COR-L47 (cell line): ENCODE measurements at places on chromosomes 4 and X.
A peak's percentile ranks its signal among the peaks of the same experiment; 100 is the strongest.

- DNase-seq = peak; percentile 33
Observed at GRCh38 chr4:80532674-80533333, 197.3 kb downstream of the CFAP299 start.

DNA sequence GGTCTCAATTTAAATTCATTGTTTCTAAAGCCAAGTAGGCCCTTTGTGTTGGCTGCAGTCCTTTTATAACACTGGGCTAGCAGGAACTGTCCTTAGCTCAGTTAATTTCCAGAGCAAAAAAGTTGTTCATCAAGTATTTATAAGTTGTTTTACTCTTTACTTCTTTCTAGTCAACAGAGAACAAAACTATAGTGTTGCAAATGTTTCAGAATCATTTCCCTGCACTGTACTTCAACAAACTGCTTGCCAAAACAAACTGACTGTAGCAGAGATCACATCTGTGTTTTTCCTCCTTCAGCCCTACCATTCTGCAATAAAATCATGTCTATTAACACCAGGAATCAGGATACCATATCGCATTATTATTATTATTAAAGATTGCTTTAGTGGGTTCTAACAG lies 168.5 kb upstream of the SH3RF1 start:
- DNase-seq = no peak

- DNase-seq = no peak
Observed at GRCh38 chrX:150034788-150035187, 96.5 kb upstream of the EOLA2 start.

DNA sequence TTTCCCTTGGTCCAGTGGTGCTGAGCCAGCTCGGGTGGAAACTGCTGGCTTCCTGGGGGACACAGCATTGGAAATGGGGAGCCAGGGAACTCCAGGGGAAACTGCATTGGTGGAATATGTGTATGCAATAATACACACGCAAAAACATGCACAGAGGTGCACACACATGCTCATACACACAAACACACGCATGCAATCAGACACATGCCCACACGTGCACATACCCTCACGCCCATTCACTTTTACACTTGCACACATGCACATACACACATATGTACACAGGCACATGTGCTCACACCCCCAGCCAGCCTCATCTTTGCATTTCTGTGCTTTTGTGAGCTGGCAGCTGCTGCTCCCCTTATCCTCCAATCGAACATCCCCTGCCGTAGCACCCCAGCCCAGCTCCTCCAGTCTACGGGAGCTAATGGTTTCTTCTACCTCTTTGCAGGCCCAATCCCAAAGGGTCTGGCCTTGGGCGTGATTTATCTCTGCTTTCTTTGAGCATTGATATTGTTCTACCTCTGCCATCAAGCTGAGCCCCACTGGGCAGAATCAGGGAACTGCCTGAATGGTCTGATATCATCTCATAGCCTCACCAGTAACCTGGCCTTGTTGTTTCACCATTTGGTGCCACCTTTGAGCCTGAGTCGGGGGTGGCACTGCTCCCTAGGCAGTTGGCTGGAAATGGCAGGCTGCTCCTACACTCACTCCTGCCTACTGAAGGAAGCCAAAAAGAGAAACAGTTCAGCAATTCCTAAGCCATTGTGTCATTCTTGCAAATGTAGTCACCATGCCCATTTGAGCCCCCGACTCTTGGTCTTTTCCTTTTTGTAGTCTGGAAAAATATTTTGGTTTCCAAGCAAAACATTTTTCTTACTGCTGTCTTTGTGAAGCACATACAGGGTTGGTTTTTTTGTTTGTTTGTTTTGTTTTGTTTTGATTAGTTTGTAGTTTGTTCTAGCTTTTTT lies 104.4 kb upstream of the MAMLD1 start:
- no peak for DNase-seq

DNA sequence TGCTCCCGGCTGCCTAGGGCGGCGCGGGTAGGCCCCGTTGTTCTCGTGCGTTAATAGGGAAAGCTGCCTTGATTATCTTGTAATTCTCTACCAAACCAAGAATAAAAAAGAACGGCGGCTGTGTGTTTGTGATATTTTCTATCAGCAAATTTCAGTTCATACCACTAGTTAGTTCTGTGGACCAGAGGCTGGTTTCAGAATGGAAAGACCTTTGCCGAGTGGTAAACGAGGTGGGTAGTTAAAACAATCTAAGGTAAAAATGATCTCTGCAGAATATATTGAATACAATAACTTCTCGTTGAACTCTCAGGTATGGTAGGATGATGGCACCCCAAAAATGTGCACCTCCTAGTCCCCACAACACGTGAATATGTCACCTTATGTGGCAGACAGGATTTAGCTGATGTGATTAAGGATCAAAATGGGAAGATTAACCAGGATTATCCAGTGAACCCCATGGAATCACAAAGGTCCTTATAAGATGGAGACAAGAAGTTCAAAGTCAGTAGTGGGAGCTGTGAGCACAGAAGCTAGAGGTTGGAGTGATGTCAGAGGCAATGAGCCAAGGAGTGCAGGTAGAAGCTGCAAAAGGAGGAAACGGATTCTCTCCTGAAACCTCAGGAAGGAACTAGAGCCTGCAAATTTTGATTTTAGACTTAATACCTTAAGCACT lies 574 bp upstream of the CFAP97 start:
- peak; percentile 39 for DNase-seq

GRCh38 chrX:10619425-10620046 lies 849 bp downstream of the MID1 start:
- DNase-seq = no peak

GRCh38 chr4:87832669-87833068 lies at the start of gene MEPE:
Gene MEPE, plus strand, starts transcription at chr4:87832969. Its CDS starts 1,746 bp downstream, at chr4:87834715.
- DNase-seq = no peak

DNA sequence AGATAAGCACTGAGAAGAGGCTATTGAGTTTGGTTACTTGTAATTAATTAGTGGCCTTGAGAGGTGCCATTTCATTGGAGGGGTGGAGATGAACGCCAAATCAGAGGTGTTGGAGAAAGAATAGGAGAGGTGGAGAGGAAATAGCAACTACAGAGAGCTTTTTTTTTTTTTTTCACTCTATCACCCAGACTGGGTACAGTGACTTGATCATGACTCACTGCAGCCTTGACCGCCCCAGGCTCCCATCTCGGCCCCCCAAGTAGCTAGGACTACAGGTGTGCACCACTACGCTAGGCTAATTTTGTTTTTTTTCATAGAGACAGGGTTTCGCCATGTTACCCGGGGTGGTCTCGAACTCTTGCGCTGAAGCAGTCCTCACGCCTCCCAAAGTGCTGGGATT lies 5.2 kb downstream of the NHS start:
- DNase-seq = no peak
